Activated T-helper 1 cell treated with anti-CD3 and anti-CD28 coated beads, Interleukin-12 subunit alpha, Interleukin-12 subunit beta, Interleukin-2, Interleukin-4 antibody, amounts not matched to agents 30 ng/mL and 10 ng/mL and 1 ng/mL, durations not matched to agents 14 hours and 24 hours and 36 hours (primary cell): ENCODE measurements at places on chromosomes 5 and 9.

GRCh38 chr9:113620377-113621161, 157.0 kb downstream of the RGS3 start:
- H3K27me3 ChIP-seq = peaks cover 2% of the 10 kb centered on the region
- H3K4me3 ChIP-seq = peak overlapping the region; percentile 15
- H3K27ac ChIP-seq = peak overlapping the region; percentile 70
- no peaks in the 10 kb centered on the region for H3K36me3 ChIP-seq
- H3K4me1 ChIP-seq = peaks cover 58% of the 10 kb centered on the region
- DNase-seq = no peak

DNA sequence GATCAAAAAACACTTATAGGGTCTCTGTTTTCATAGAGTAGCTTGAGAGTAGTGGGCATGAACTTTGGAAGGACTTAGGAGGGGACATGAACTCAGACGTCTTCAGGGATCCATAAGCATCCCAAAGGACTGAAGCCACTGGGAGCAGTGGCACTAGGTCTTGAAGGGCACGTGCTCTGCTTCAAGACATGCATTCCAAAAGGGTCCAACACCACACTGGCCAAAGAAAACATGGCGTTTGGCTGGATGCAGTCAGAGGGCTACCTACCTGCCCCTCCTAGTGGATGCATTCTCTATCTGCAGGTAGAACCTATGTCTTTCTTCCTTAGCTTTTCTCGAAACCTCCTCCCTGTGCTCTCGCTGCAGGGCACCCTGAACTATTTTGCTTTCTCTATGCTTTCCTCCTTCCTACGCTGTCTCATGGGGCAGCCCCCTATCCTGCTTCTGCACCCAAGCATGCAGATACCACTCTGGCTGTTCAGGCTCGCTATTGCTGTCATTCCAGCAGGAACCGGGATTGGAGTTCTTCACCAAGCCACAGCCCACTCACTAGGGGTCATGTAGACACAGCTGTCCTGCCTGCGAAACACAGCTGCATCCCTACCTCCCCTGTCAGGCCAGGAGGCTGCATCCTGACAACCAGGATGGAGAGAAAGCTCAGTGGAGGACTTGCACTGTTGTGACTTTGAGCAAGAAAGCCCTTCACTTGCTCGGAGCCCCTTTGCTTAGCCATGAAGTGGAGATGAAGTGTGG, 11.9 kb downstream of the FAM240B start:
- no peaks in the 10 kb centered on the region for H3K36me3 ChIP-seq
- H3K27ac ChIP-seq = no peak overlapping the region
- no peak overlapping the region for H3K4me3 ChIP-seq
- peaks cover 2% of the 10 kb centered on the region for H3K27me3 ChIP-seq
- H3K4me1 ChIP-seq = no peaks in the 10 kb centered on the region

DNA sequence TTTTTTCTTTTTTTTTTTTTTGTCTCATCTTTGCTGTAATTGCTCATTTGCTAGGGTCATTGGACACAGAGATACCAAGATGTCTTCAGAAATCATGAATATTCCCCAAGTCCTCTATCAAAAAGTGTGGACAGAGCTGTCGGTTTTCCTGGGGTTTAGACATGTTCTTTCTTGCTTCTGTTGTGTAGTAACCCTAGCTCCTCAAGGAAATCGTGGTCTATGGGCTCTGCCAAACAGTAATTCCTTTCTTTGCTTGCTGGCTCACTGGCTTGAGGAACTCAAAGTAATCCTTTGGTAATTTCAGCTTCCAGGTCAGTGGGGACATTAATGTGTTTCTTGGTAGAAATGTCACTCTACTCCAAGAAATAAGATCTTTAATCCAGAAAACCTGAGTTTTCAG, 101.7 kb downstream of the TMC1 start:
- H3K4me3 ChIP-seq = no peak overlapping the region
- H3K4me1 ChIP-seq = no peaks in the 10 kb centered on the region
- peaks cover 21% of the 10 kb centered on the region for H3K27me3 ChIP-seq
- no peaks in the 10 kb centered on the region for H3K36me3 ChIP-seq
- DNase-seq = no peak

DNA sequence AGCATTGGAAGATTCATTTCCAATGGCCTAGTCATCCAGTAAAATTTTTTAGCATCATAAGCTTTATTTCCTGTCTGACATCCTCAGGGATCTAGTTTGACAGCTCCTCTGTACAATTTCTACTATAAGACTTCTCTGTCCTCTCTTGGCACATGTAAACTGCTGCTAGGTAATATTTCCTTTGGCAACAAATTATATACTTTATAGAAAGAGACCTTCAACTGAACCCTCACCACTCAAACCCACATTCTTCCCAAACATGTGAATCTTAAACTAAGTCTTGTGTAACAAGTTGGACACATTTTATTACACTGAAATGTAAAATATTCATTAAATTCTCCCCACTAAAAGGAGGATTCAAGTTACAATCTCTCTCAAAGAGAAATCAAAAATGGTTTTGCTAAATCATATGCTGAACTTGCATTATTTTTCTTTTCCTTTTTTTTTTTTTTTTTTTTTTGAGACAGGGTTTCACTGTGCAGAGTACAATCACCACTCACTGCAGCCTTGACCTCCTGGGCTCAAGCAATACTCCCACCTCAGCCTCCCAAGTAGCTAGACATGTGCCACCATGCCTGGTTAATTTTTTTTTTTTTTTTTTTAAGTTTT, 36.9 kb downstream of the SCAI start:
- DNase-seq = no peak
- H3K27me3 ChIP-seq = no peaks in the 10 kb centered on the region
- no peaks in the 10 kb centered on the region for H3K4me1 ChIP-seq
- H3K36me3 ChIP-seq = no peaks in the 10 kb centered on the region

DNA sequence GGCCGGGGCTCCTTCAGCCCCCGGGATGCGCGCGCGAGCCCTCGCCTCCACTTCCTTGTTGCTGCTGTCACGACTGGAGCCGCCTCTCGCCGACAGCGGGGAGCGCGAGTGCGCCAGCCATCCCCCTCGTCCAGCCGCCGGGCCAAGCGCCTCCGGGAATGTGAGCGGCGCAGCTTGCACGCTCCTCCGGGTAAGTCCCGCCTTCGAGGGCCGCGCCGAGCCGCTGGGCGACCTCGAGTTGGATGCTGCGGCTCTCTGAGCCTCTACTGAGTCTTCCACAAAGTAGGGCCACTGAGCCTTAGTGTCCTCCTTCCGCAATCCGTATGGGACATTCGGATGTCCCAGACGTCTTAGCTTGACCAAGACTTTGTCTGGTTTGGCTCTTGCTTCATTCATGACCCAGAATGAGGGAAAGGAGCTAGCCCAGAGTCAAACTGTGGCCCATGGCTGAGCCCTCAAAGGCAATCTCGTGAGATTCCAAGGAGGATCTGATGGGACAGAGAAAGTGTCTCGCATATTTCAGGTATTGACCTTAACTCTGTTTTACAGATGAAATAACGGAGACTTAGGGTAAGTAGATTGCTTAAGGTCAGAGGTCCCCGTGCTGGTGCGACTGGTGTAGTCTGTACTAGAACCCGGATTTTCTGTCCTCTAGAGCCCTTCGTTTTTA, 586 bp downstream of the HMGXB3 start:
- peak; percentile 34 for DNase-seq
- H3K27ac ChIP-seq = peak overlapping the region; percentile 98
- H3K36me3 ChIP-seq = peaks cover 24% of the 10 kb centered on the region

DNA sequence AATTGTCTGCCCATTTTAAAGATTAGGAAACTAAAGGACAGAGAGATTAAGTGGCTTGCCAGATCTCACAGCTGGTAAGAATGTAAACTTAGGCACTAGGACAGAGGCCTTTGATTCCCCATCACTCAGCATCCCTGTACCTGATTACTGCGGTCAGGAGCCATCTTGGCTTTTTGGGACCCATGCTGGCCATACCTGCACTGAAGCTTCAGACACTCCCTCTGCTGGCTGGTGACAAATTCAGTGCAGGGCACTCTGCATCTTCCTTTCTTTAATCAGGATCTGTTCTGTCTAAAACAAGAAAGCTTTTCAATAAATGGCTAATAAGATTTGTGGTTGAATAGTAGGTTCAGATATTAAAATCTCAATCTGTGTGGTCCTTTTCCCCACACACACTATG, 215.5 kb upstream of the RORB start:
- peaks cover 3% of the 10 kb centered on the region for H3K36me3 ChIP-seq
- no peak for DNase-seq
- H3K4me1 ChIP-seq = peaks cover 36% of the 10 kb centered on the region
- H3K27me3 ChIP-seq = no peaks in the 10 kb centered on the region
- H3K27ac ChIP-seq = no peak overlapping the region
- H3K4me3 ChIP-seq = no peak overlapping the region

DNA sequence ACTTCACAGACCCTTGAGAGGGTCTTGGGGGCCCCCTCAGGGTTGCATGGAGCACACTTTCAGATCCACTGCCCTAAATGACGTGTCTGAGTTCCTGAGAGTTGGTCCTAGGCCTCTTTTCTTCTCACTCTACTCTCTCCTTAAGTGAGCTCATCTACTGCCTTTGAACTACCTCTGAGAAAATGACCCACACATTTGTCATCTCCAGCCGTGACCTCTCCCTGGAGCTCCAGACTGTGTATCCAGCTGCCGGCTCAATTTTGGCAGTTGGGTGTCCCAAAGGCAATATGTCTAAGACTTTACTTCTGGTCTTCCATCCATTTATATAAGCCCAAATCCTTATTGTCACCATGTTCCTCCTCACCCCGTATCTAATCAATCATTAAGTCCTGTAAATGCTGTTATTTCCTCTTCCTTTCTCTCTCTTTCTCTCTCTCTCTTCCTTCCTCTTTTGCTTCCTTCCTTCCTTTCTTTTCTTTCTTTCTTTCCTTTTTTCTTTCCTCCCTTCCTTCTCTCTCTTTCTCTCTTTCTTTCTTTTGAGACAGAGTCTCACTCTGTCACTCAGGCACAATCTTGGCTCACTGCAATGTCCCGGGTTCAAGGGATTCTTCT, 51.2 kb upstream of the HSPA9 start:
- no peak overlapping the region for H3K4me3 ChIP-seq
- DNase-seq = no peak
- no peak overlapping the region for H3K27ac ChIP-seq
- H3K27me3 ChIP-seq = peaks cover 39% of the 10 kb centered on the region
- no peaks in the 10 kb centered on the region for H3K36me3 ChIP-seq

GRCh38 chr5:39016587-39017275, 57.5 kb downstream of the RICTOR start:
- peaks cover 55% of the 10 kb centered on the region for H3K36me3 ChIP-seq
- H3K27me3 ChIP-seq = no peaks in the 10 kb centered on the region
- H3K4me1 ChIP-seq = peaks cover 14% of the 10 kb centered on the region
- H3K27ac ChIP-seq = peak overlapping the region; percentile 65
- H3K4me3 ChIP-seq = peak overlapping the region; percentile 5

GRCh38 chr9:100600521-100601079, 22.7 kb downstream of the CAVIN4 start:
- H3K27me3 ChIP-seq = peaks cover 21% of the 10 kb centered on the region
- no peak overlapping the region for H3K27ac ChIP-seq
- DNase-seq = no peak
- H3K4me1 ChIP-seq = peaks cover 15% of the 10 kb centered on the region
- H3K36me3 ChIP-seq = no peaks in the 10 kb centered on the region

- no peaks in the 10 kb centered on the region for H3K36me3 ChIP-seq
- H3K27me3 ChIP-seq = no peaks in the 10 kb centered on the region
- DNase-seq = no peak
- H3K4me1 ChIP-seq = no peaks in the 10 kb centered on the region
- H3K4me3 ChIP-seq = no peak overlapping the region
Observed at GRCh38 chr5:124236361-124237205, 509.9 kb downstream of the ZNF608 start.

- no peak overlapping the region for H3K4me3 ChIP-seq
- peaks cover 16% of the 10 kb centered on the region for H3K27me3 ChIP-seq
- H3K27ac ChIP-seq = no peak overlapping the region
- no peaks in the 10 kb centered on the region for H3K36me3 ChIP-seq
Observed at GRCh38 chr9:105232207-105232606, 12.2 kb upstream of the SLC44A1 start.

GRCh38 chr9:36991516-36992134, 42.4 kb downstream of the PAX5 start:
- peaks cover 2% of the 10 kb centered on the region for H3K36me3 ChIP-seq
- H3K27me3 ChIP-seq = peaks cover 40% of the 10 kb centered on the region
- no peak for DNase-seq
- H3K4me1 ChIP-seq = no peaks in the 10 kb centered on the region
- no peak overlapping the region for H3K4me3 ChIP-seq

DNA sequence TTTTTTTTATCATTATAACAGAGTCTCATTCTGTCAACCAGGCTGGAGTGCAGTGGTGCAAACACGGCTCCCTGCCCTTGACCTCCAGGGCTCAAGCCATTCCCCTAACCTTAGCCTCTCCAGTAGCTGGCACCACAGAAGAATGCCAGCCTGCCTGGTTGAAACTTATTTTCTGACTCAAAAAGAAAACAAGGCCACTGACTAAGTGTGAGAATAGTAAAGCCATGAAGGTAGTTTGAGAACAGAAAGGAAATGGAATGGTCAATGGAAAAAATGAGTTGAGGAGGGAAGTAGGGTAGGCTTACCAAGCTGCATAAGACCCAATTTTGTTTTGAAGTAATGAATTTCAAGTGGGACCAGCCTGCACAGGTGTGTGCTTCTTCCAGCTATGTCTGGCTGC, 82.8 kb upstream of the RORB start:
- H3K36me3 ChIP-seq = no peaks in the 10 kb centered on the region
- no peaks in the 10 kb centered on the region for H3K4me1 ChIP-seq
- H3K4me3 ChIP-seq = no peak overlapping the region
- H3K27ac ChIP-seq = no peak overlapping the region
- no peaks in the 10 kb centered on the region for H3K27me3 ChIP-seq

GRCh38 chr9:4359016-4359415, 59.1 kb upstream of the GLIS3 start:
- H3K27me3 ChIP-seq = peaks cover 16% of the 10 kb centered on the region
- no peak overlapping the region for H3K27ac ChIP-seq
- DNase-seq = no peak
- no peaks in the 10 kb centered on the region for H3K4me1 ChIP-seq

GRCh38 chr9:136935651-136936050, 8.9 kb downstream of the FBXW5 start:
- no peak overlapping the region for H3K4me3 ChIP-seq
- peaks cover 22% of the 10 kb centered on the region for H3K4me1 ChIP-seq
- peaks cover 36% of the 10 kb centered on the region for H3K36me3 ChIP-seq
- H3K27ac ChIP-seq = no peak overlapping the region
- H3K27me3 ChIP-seq = no peaks in the 10 kb centered on the region

DNA sequence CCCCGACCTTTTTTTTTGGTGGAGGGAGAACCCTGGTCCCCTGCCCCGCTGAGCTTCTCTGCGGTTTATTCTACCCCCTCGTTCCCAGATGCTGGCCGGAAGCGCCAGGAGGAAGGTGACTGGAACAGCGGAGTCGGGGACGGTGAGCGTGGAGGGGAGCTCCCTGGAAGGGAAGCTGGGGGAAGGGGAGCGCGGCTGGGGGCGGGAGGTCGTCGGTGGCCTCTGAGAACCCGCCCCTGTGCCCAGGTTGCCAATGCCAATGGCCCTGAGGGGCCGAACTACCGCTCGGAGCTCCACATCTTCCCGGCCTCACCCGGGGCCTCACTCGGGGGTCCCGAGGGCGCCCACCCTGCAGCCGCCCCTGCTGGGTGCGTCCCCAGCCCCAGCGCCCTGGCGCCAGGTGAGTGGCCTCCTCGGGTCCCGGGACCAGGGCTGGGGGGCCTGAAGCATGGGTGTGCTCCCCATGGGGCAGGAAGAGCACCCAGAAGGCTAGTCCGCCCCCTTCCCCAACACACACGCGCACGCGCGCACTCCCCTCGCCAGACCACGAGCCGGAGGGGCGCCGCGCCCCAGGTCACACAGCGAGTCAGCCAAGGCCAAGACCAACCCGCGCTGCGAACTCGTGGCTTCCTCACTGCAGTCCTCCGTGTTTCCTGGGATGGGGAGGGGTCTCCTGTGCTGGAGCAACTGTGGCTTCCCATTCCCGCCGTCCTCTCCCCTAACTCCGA, 10.6 kb downstream of the MYOZ3 start:
- H3K27ac ChIP-seq = no peak overlapping the region
- H3K27me3 ChIP-seq = peaks cover 18% of the 10 kb centered on the region
- no peak for DNase-seq
